GM18507 (cell line): ENCODE measurements at places on chromosomes 11 and 22.

DNA sequence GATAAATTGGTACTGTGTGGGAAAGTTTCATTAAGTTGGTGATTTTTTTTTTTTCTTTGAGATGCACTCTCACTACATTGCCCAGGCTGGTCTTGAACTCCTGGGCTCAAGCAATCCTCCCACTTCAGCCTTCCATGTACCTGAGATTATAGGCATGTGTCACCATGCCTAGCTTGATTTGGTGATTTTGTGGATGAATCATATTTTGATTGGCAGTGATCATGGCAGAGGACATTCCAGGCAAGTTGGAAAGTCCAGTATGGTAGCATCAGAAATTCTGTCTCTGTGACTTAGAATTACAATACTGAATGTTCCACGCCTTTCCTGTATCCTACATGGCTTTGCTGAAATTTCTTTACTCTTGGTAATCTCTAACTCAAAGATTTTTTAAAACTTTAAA lies 49.4 kb downstream of the HORMAD2 start:
- DNase-seq = no peak

GRCh38 chr11:122032317-122032716 lies 83.7 kb downstream of the BLID start:
- DNase-seq = no peak

- no peak for DNase-seq
These were observed 10.2 kb upstream of the ALG8 start for GRCh38 chr11:78149646-78150045.

DNA sequence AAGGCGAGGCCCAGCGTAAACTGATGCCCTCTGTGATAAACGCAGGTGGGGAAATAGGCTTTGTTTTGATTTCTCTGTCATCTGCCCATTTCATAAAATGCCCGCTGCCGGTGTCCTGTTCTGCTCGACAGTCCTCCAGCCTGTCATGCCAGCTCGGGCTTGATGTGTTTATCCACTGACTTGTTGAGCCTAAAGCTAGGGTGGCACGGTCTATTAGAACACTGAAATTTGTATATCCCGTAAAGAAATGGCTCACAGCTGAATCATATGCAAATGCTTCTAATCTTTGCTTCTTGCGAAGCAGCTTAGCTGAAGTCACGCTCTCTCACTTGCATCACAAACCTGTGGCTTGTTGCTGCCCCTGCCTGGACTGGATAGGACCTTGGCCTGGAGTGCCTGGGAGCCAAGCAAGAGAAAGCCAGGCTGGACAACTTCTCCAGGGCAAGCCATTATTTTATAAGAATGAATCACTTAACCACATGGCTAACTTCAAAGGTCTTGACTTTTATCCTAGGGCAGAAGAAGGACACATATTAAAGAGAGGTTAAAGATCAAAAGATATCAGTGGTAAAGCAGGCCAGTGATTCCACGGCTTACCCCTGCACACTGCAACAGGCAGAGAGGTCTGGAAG lies 33.1 kb downstream of the EHF start:
- no peak for DNase-seq

DNA sequence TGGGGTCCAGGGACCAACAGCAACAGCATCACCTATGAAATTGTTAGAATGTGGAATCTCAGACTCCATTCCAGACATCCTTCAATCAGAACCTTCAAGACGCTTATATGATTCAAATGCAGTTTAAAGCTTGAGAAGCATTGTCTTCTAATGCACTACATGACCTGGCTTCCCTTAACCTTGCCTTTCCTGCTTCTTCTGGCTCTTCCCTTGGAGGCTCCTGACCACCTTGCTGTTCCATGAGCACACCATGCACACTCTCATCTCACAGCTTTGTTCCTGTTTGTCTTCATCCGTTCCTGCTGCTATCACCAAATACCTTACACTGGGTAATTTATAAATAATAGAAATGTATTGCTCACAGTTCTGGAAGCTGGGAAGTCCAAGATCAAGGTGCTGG lies 26.1 kb downstream of the ZC3H12C start:
- no peak for DNase-seq

DNA sequence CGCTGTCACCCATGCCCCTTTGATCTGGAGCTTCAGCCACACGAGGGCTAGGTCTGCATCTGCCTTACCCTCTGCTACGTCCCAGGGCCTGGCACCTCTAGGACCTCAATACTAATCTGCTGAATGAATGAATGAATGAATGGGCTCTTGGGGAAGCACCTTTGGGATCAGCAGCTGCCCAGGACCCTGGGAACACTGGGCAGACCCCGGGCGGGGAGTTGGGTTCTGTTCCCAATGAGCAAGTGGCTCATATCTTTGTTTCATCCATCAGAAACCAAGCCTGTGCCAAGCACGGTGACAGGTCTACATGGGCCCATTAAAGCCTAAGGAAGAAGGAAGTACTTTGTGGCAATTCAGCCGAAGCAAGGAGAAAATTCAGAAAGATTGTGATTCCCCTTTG lies 41.5 kb upstream of the SHISAL1 start:
- no peak for DNase-seq

DNA sequence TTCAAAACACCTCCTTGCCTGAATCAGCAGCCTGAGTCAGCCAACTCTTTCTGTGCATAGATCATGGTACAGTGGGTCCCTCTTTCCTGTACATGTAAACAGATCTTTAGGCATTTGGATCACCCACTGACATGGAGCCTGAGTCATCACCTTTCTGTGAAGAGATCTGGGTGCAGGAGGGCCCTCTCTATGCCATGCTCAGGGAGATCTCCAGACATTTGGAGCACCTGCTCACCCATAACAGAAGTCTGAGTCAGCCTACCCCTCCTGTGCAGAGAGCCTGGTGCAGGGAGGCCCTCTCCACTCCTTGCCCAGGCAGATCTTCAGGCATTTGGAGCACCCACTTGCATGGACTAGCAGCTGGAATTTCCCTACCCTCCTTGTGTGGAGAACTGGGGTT lies 56.2 kb upstream of the GLYAT start:
- no peak for DNase-seq

DNA sequence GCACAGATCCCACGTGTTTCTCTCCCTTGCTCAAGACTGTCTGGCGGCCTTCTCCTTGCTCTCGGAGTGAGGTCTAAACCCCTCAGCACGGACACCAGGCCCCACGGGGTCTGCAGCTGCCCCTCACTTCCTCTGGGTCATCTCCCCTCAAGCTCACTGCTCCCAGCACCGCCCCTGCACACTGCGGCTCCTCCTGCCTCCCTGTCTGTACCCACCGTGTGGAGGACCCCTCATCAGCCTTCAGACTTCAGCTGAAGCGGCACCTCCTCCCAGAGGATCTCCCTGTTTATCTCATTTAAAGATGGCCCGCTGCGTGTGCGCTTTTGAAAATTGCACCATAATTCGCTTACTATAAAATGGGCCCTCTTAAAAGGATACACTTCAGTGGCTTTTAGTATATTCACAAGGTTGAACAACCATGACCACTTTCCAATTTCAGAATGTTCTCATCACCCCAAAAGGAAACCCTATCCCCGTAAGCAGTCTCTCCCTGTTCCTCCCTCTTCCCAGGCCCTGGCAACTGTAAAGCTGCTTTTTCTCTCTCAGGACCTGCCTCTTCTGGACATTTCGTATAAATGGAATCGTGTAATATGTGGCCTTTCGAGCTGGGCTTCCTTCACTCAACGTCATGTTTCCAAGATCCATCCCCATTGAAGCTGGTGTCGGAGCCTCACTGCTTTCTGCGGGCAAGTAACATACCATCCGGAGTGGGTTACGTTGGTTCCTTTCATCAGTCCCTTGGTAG lies 14.4 kb upstream of the TPCN2 start:
- DNase-seq = no peak

GRCh38 chr11:126210871-126211235 lies 597 bp downstream of the RPUSD4 start:
- no peak for DNase-seq

GRCh38 chr11:86978247-86978646 lies 23.1 kb upstream of the FZD4 start:
- no peak for DNase-seq

DNA sequence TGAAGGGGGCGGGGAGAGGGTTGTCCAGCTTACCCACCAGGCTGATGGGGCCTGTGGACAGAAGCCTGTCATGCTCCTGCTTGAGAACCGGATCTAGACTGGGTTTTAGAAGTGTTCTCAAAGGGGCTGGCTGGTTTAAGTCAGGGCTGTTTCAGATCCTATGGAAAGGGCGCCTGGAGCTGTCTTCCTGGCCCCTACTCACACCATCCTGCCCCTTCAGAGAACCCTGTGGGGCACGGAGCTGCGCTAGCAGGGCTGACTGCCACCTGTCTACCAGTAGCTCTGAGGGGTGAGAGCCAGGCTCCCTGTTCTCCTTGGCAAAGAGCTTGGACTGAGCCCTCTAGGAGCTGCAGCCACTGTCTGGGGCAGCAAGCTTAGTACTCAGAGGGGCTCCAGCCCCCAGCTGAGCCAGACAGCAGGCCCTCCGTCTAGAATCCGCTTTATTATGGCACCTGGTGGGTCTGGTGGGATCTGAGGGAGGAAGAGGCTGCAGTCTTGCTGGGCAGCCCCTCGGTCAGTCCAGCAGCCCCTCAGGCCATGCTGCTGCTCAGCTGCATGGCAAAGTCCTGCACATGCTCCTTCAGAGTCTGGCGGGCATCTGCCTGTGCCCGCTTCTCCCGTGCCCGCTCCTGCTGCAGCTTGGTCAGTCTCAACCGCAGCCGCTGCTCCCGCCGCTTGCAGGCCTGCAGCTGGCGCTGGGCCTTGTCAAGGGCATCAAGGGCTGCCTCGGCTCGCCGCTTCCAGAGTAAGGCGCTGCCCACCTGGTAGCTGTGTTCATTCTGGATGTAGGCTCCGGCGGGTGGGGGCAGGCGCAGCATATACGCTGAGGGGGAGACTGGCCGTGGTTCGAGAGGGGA lies 2.3 kb downstream of the THAP7 start:
- DNase-seq = no peak

DNA sequence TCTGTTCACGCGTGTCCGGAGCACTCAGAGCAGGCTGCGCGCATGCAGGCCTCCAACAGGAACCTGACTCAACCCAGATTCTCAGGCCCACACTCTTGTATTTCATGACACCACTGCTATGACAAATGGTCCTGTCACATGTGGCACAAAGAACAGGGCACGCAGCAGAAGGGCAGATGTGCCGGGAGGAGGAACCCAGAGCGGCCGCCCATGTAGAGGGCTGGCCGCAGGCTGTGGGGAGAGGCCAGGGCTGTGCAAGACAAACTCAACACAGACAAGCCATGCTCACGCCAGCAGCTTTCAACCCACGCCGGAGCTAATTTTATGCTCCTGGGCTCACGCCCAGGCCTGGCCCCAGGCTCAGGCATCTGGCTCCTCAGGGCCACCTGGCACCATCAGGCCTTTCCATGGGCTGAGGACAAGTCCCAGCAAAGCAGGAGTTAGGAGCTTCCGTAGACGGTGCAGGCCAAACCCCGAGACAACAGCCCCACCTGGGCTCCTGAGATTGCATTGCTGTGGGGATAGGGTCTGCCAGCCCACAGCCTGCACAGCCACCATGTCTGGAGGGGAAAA lies 40.0 kb downstream of the DUSP8 start:
- DNase-seq = no peak

GRCh38 chr22:43164636-43165035 lies 13.3 kb downstream of the TSPO start:
- DNase-seq = no peak

GRCh38 chr11:3781423-3781822 lies 15.9 kb downstream of the NUP98 start:
- no peak for DNase-seq

DNA sequence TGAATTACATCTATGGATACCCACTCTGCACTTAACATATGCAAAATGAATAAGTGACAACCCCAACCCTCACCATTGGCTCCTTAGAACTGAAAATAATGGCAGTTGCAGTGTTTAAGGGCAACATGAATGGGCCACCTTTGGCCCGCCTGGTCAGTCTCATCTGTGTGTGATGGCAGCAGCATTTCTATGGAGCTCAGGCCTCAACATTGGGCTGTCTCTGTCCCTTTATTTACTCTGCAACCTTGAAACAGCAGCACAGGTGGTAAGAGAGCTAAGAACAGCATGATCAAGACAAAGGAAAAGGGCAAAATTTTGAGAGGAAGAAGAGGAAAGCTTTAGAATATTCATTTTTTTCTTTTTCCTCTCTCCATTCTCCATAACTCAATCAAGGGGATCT lies 38.3 kb upstream of the TMEM135 start:
- DNase-seq = no peak

DNA sequence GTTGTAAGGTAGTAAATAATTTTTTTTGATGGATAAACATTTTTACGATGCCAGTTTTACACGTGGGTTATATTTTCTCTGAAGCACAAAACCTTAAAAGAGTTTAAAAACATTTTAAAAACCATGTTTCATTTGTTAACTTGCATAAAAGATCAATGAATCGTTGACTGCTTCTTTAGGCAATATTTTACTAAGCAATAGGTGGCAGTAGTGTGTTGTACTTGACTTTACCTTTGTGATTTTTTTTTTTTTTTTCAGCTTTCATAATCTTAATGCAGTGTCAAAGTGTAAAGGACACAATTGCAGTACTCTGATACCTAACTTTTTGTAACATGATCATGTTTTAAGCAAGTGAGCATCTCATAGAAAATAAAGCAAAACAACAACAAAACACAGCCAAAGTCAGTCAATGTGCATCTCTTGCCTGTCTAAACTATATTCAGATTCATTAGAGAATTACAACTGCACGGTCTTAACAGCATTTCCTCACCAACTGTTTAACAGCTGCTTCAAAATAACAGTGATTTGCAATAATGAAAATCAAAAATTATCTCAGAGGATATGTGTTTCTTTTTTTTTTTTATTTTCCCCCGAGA lies 27.7 kb downstream of the DNAJC24 start:
- DNase-seq = peak; percentile 2

GRCh38 chr11:76049511-76049910 lies 156.8 kb downstream of the WNT11 start:
- no peak for DNase-seq

- no peak for DNase-seq
These were observed 40.0 kb upstream of the PHOX2A start for GRCh38 chr11:72283947-72284346.

GRCh38 chr11:7311903-7312302 lies 60.2 kb downstream of the SYT9 start:
- no peak for DNase-seq

- no peak for DNase-seq
These were observed 1121.8 kb downstream of the TBC1D22A start for GRCh38 chr22:47884200-47884599.

DNA sequence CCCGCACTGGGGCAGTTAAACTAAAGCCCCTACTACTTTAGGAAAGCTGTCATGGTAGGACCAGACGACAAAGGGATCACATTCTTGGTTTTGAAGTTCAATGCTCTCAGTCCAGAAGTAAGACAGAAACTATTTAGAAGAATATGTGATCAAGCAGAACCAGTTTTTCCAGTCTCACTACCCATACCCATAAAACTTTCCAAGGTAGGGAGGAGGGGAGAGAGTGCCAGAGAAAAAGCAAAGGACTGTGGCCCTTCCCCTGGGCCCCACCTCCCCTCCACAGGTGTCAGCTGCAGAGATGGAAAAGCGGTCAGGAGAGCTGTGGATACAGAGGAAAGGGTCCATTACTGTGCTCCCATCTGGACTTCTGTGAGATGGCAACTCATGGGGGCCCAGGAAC lies 587.1 kb downstream of the SOX6 start:
- no peak for DNase-seq

GRCh38 chr11:15988016-15988550 lies 368.3 kb downstream of the SOX6 start:
- DNase-seq = no peak

- DNase-seq = no peak
These were observed 183.1 kb downstream of the NAV2 start for GRCh38 chr11:19895776-19896175.
